Stimulated activated CD4-positive, alpha-beta T cell treated with anti-CD3 and anti-CD28 coated beads, Interleukin-1b, Interleukin-23, amount 100 ng/mL, for 1 hour (primary cell): ENCODE measurements at places on chromosomes 3 and 15.
A peak's percentile ranks its signal among the peaks of the same experiment; 100 is the strongest.

DNA sequence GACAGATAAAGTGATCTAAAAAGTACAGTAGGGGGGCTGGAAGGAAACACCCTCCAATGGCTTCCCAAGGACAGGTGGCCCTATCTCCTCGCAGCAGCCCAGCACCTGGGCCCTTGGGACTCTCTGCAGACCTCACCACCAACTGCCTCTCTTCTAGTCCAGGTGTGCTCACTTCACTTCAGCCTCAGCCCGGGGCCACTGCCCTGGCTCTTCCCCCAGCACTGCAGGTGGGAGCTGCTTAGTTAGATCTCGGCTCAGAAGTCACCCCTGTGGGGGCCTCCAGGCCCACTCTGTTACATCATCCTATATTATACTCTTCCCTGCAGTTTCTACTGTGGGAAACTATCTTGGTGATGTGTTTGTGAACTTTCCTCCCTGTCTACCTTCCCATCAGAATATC, 2.0 kb downstream of the KLF15 start:
- no peak for DNase-seq

DNA sequence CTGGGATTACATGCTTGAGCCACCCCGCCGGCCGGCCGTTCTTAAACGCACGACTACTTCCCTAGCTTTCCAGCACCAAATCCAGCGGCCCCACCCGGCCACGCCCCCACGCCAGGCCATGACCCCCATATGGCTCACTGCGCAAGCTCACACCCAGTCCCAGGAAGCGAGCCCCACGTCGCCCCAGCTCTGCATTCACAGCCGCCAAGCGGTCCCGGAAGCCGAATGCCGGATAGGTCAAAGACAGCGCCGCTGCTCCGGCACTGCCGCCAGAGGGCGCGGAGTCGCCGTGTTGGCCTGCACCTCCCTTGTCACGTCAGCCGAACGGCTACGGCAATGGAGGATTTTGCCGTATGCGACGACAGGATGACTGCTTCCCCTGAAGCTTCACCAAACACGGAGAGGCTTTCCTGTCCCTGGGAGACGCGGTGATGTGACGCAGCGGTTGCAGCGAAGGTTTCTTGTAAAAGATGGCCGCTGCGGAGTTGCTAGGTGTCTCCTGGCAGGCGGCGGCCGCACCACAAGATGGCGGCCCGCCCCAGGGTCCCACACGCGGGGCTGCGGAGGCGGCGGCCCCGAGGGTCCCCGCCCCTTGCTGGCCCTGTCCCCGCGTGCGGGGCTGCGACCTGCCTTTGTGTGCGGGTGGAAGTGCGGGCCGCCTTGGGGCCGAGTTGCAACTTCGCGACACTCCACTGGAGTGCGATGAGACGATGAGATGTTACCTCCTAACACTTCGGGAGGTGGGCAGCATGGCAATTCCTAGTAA, 30.2 kb upstream of the RPN1 start:
- DNase-seq: peak; percentile 97

DNA sequence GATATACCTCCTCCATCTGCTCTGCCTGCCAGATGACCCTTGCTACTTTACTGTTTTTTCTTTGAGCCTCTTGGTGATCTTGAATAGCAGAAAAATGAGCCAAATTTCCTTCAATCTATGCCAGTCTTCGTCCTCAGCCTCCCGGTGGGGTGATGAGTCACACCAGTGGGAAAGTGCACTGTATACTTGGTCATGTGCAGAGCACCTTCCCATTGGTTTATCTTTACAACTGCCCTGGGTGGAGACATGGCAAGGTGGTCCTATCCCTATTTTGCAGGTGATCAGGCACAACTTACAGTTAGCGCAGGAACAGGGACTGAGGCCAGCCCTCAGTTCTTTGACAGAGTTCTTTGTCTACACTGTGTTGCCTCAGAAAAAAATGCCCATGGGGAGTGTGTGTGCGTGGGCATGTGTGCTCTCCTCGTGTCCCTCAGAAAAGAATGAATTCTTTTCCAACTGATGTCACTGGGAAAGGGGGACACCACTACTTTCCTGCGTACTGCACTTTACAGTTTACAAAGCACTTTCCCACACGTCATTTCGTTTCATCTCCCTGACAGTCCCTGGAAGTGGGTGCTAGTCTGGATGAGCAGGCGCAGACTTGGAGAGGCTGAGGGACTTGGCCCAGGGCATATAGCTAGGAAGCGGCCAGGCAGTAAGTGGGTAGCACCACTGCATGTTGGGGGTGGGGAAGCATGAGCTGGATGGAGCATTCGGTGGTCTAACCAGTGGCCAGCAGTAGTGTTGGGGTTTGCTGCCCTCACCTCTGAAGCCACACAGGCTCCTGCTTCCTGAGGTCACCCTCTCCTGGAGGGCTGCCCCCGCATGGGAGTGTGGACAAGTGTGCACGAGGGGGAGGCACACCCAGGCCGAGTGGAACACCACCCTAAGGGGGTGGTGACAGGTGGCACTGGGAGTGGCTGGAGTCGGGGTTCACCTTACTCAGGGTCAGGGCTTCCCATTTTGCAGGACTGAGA, 24.1 kb downstream of the SMAD3 start:
- DNase-seq: no peak

DNA sequence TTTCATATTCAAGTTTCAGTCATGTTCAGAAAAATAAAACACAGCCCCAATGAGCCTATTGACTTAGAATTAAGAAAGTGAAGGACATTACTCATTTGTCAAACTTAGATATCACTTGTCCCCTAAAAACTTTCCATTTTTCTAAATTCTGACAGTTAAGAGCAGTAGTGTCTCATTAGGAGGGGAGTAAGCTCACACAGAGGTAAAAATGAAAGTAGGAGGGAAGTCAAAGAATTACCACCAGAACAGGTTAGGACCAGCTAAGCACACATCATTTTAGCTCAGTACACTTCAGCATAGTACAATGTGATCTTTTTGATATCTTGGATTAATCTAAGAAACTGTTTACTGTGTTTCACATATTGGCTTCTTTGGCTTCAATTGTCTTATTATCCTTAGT, 64.3 kb downstream of the OSTN start:
- no peak for DNase-seq

- peak; percentile 39 for DNase-seq
Observed at GRCh38 chr3:14261229-14261628, 82.6 kb downstream of the LSM3 start.

DNA sequence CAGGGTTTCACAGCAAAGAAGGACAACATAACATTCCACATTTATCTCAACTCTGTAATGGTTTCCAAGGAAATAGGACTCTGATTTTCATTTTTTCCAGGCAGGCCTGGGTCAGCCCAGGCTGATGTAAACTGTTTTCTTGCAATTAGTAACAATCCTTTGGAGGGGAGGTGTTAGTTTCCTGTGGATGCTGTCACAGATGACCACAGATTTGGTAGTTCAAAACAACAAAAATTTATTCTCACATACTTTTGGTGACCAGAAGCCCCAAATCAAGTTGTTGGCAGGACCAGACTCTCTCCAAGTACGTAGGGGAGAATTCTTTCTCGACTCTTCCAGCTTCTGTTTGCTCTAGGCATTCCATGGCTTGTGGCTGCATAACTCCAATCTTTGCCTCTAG, 88.0 kb downstream of the EDEM1 start:
- DNase-seq: no peak

GRCh38 chr15:33624439-33624838, 313.7 kb downstream of the RYR3 start:
- DNase-seq: no peak

DNA sequence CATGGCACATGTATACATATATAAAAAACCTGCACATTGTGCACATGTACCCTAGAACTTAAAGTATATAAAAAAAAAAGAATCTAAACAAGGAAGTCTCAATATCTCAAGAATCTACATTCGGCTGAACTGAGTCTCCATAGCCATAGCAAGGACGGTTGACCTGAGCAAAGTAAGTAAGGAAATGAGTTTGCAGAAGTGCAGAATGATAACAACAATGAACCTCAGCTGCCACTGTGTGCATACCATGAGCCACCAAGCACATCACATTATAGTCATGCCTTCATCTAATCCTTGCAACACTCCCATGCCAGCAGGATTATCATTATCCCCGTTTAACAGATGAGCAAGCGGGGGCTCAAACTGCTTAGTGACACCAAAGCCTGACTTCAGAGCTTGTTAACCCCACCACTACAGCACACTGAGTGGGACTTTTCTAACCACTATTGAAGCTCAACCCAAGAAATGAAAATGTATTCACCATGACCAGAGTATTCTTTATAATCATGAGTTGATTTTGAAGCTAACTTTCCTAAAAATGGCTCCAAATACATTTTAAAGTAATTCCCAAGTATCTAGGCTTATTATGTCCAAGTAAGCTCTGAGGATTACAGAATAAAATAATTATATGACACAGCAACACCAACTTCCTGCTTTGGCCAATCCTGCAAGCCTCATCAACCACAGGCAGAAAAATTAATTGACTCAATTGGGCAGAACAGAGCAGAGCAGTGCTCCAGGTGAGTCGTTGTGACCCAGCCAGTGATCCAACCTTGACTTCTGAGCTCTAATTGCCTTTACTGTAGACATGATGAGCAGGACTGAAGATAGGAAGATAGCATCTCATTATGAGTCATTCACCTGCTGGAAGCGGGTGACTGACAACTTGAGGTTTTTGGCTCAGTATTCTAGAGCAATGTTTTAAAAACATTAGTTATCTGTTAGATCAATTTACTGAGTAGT, 47.3 kb upstream of the IL12A start:
- DNase-seq: no peak

GRCh38 chr3:153026026-153026425, 136.0 kb upstream of the RAP2B start:
- no peak for DNase-seq

DNA sequence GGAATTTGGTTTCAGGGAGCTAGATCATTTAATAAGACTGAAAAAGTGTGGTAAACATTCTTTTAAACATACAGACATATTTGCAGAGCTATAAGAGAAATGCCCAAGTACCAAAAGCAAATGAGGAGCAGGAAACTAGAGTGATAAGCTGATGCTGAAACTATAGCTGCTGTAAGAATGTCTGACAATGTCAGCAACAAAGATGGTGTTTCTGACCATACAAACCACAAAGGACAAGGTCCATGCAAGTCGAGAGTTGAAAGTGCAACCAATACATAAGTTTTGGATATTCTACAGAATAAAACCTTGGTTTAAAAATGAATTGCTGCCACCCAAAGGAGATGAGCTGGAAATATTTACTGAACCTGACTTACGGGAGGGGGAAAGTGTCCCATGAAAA, 610.2 kb downstream of the TBL1XR1 start:
- DNase-seq: no peak

DNA sequence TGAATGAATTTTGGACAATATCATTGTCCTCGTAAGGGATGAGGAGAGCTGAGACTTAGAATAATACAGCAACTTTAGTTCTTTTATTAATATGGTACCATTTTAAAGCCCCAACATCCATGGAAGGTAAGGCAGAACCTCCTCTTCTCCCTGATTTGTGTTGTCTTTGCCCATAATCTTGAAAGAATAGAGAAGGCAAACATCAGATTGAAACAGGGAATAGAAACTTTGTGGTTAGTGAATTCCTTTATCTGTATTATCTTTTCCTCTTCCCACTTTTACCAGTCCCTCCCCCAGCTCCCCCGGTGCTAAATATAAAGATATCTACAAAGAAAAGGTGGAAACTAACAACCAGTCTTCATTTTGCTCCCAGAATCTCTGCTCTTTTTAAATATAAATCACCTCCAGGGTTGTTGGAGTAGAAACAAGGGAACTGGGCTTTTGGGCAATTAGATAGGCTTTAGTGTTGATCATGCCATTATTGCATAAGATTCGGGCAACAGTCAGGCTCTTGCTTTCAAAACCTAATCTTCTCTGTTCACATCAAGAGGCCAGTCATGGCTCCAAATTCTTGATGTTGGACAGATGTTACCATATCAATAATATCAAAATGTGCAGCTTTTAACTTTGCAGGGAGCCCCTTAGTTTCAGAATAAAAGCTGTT, 32.5 kb downstream of the ITPR1 start:
- DNase-seq: no peak

GRCh38 chr3:21952856-21953255, 201.8 kb upstream of the ZNF385D start:
- no peak for DNase-seq

DNA sequence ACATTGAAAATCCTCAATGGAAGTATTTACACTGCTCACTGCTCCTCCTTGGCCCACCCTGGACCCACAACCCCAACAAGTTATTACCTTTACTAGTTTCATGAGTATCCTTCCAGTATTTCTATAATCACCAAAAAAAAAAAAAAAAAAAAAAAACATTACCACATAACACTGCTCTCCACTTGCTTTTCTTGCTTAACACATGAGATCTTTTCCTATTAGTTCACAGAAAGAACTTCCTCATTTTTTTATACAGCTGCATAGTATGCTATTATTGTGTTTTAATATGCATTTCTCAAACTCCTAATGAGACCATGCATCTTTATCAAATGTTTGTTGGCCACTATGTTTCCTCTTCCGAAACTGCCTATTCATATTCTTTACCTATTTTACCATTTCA, 14.6 kb downstream of the GABPB1 start:
- DNase-seq: no peak

- DNase-seq: no peak
Observed at GRCh38 chr3:14846226-14846880, 27.6 kb downstream of the FGD5 start.

DNA sequence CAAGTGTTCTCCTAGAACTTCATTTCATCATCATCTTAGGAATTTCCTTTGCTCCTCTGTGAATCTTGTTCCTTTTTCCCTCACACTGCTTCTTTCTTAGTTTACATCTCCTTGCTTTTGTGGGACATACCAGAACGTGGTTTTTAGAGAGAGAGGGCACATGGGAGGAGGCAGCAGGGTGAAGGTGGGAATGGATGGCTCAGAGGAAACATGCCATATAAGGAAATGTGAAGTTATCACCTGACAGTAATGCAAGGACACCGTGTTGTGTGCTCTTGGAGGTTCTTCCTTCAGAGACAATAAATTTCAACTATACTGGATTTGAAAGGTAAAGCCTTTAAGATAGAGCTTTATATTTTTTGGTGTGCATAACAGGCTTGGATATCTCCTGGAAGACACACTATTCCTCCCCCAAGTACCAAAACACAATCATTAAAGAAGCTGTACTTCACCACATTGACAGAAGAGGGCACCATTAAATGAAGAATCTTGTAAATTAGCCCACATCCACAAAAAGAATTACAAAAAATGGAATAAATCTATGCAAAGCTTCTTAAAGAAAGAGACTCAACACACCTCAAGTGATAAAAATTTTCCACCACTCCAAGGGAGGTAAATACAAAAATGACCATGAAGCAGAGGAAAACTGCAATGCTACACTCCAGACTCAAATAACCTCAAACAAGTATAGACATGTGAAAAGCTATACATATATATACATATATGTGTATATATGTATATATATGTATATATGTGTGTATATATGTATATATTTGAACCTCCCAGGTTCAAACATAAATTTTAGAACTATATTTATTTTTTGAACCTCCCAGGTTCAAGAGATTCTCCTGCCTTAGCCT, 26.1 kb downstream of the RPL39L start:
- no peak for DNase-seq

GRCh38 chr3:10581251-10581650, 75.9 kb upstream of the ATP2B2 start:
- no peak for DNase-seq

DNA sequence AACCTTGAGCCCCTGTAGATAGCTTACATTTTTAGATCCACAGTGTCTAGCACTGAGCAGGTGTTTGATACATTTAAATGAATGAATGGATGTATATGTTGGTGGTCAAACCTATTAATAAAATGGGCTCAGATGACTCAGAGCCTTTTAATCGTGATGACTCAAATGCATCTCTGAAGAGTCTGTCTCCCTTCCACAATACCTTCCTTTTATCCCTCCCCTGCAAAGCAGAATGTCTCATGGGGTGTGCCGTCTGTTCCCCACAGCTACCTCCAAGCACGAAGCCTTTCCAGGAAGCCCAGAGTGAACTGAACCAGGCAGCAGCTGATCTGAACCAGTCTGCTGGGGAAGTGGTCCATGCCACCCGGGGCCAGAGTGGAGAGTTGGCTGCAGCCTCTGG, 303.5 kb upstream of the TPM1 start:
- no peak for DNase-seq
